Activated CD8-positive, alpha-beta T cell treated with anti-CD3 and anti-CD28 coated beads for 36 hours (primary cell): ENCODE measurements at places on chromosomes 4 and X. TPM values are rescaled to one million over a fixed set of nuclear protein-coding genes. Genes with fewer than 3 reads are reported as not detected.

Gene FAM9C
- total RNA-seq = not detected

Gene FGFR3
- 1.0 TPM for total RNA-seq

Gene STBD1
- total RNA-seq = 0.18 TPM

Gene GLOD5
- total RNA-seq = not detected

Gene TEX13D
- total RNA-seq = not detected

Gene HTN3
- not detected for total RNA-seq

Gene PAGE1
- total RNA-seq = not detected

Gene DMRTC1B
- not detected for total RNA-seq

Gene GAGE2A
- not detected for total RNA-seq

Gene ARMCX1
- total RNA-seq = 3.9 TPM

Gene ZNF732
- not detected for total RNA-seq

Gene STS
- 0.72 TPM for total RNA-seq

Gene KLHL4
- total RNA-seq = not detected

Gene NAT8L
- total RNA-seq = 1.1 TPM

Gene PGAM4
- 1.3 TPM for total RNA-seq
